Foreskin keratinocyte (primary cell): ENCODE measurements at places on chromosomes 7 and 10. TPM values are rescaled to one million over a fixed set of nuclear protein-coding genes. Genes with fewer than 3 reads are reported as not detected.

Gene KRIT1
- total RNA-seq, result 27.0 and 30.3 TPM in 2 replicates

Gene PNLIPRP3
- total RNA-seq, result 13.4 and 23.5 TPM in 2 replicates

Gene KLLN
- total RNA-seq, result 0.24 and 0.35 TPM in 2 replicates

Gene GPR22
- not detected in 2 replicates for total RNA-seq

Gene KLF6
- total RNA-seq, result 133 and 156 TPM in 2 replicates

Gene DNAJB6
- total RNA-seq, result 119 and 121 TPM in 2 replicates

Gene WEE2
- total RNA-seq, result not detected in 2 replicates

Gene WNT2
- total RNA-seq, result not detected in 2 replicates

Gene PPP1R17
- not detected in 2 replicates for total RNA-seq

Gene LRRC18
- not detected in 2 replicates for total RNA-seq

Gene TUBAL3
- total RNA-seq, result 0.60 and 1.1 TPM in 2 replicates

Gene TDRD1
- total RNA-seq, result 0.11 TPM in 1 of 2 replicates, not detected in the other

Gene STEAP1B
- 3.1 and 15.4 TPM in 2 replicates for total RNA-seq

Gene CDHR1
- total RNA-seq, result 0.92 and 1.8 TPM in 2 replicates

- no peak for DNase-seq
These were observed 59.9 kb downstream of the PWWP2B start for GRCh38 chr10:132456881-132457280.

- peak; percentile 38 for DNase-seq
These were observed 109.3 kb downstream of the SORBS1 start for GRCh38 chr10:95451568-95452524.

DNA sequence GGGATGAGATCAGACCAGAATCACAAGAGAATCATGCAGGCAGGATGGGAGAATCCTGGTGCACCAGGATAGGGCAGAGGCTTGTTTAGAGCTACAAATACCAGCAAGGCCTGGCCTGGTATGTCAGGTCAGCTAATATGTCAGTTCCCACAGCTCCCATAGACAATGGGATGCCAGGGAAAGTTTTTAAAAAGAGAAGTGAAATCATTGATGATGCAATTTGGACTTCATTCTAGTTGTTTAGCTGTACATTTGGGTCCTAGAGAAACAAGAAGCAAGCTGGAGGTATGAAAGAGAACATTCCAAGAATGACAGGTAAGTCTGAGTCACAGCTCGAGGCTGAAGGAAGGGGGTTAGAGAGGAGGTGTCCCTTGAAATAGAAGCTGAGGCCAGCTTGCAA is 45.2 kb downstream of the GPR141 start:
- DNase-seq, result peak; percentile 23

DNA sequence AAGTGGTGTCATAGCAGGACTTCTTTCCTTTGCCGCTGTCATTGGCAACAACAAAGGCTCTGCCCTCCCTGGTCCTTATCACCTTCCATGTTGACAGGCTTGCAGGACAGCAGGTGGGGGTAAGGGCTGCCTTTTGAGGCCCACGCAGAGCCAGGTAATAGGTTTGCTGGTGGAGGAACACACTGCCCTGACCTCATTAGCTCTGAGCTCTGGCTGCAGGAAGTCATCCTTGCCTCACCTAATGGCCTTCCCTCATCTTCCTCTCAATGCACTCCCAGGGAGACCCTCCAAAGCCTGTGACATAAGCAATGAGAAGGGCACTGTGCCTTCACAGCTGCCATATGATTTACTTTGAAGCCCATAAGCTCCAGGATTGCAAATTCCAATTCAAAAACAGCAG is 1205.2 kb upstream of the AUTS2 start:
- DNase-seq, result no peak

DNA sequence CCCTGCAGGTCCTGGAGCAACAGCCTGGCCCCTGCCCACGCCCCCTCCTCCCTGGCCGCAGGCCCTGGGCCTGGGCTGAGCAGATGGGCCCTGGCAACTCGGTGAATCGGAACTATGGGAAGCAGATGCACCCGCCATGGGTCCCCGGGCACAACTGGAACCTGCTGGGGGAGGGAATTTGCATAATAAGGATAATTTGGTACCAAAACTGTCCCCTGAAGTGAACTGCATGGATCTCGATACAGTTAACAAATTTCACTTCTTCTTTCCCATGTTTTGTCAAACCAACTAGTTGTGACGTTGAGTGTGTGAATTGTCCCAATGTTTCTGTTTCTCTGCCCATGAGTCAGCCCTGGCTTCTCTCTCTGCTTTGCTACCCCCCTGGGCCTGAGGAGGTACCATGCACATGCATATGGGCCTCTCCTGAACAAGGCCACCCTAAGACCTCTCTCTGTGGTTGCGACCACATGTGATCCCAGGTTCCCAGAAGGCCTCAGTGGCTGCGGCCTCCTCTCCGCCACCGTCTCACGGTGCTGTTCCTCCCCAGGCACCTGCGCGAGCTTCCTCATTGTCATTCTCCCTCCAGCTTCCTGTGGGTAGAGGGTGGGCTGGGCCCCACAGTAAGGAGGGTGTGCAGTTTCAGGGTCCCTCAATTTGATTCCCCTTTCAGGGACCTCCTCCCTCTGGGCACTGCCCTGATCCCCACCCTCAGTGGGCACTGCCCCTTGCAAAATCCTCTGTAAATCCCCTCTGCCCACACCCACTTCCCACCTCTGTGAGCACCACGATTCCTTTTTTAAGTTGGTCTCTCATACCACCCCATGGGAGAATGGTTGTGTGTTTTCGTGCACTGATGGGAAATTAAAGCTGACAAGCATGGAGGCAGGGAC is 40.0 kb downstream of the FIGNL1 start:
- no peak for DNase-seq

DNA sequence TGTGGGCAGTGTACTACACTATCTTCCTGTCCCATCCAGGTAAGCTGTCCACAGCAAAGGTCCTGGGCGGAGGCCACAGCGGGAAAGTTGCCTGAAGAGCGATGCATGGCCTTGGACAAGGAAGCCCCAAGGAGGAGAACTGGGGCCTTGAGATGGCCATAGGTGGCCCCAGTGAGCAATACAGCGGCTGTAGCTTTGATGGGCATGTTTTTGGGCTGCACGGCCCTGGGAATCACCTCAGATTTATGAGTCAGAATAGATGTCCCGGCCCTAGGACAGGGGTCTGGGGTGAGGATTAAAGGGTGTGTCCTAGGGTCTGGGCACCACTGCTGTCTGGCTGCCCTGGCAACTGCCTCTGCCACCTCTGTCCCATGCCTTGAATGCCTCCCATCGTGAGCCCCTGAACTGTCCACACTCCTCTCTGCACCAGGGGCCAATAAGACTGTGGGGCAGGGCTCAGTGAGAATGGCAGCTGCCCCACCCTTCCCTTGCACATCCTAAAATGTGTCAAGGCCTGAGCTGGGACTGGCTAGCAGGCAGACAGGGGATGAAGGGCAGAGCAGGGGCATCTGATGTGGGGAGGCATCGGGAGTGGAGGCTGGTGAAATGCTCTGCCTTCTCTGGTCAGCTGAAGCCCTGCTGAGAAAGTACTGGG is 9.4 kb upstream of the IRF5 start:
- no peak for DNase-seq

- no peak for DNase-seq
These were observed 18.1 kb downstream of the HACD1 start for GRCh38 chr10:17599089-17599488.

DNA sequence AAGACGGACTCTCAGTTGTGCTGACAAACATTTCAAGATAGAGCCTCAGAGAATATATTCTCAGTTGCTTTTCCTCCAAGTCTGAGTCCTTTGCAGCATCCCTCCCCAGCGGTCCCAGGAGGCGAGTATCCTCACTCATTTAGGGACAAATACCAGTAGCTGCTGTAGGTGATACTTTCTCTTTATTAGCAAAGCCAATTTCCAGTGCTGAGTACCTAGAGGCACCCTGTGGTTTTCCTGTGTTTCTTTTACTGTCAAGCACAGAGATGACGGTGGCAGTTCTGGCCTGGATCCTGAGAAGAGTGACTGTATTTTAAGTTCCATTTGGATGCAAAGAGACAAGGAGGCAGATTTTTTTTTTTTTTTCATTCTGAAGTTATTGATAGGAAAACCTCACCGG is 1058.4 kb downstream of the SORCS3 start:
- DNase-seq, result no peak

DNA sequence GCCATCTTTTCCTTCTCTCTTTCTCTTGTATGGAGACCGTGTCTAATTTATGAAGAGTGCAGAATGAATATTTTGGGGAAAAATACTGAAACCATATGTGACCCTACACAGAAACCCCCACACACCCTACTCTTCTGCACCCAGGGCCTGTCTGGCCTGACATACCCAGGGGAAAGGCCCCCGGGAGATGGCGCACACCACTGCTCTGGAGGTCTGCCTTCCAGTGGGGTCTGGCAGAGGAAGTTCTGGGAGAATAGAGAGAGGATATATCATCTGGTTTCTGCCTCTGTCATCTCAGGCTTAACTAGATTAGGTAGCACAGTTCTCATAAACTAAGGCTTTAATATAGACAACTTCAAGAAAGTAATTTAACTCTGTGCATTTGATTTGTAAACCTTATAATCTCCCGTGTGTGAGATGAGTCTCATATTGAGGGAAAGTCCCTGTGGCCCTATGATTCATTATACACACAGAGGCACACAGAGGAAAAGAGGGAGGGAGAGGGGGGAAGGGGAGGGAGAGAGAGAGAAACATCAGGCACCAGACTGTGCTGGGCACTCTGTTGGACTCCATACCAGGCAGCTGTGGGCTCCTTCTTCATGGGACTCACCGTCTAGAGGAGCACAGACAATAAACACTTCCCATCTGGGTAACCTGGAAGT is 123.3 kb downstream of the AOAH start:
- DNase-seq, result peak; percentile 74

- no peak for DNase-seq
These were observed 51.4 kb upstream of the SMNDC1 start for GRCh38 chr10:110355922-110356627.

DNA sequence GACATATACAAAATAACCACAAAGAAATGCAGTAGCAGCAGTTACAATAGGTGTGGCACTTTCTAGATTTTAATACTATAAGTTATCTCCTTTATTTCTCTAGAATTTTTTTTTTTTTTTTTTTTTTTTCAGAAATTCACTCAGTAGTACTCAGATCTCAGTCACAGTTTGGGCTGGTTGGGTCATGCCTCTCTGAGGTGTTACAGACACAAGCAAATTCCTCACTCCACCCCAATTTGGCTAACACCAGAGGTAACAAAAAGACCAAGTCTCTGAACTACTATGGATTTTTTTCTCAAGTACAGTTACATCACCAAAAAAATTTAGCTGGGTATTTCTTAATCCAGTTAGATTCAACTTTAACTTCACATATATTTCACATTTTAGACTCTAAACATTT is 985.1 kb upstream of the LRRN3 start:
- peak; percentile 82 for DNase-seq

DNA sequence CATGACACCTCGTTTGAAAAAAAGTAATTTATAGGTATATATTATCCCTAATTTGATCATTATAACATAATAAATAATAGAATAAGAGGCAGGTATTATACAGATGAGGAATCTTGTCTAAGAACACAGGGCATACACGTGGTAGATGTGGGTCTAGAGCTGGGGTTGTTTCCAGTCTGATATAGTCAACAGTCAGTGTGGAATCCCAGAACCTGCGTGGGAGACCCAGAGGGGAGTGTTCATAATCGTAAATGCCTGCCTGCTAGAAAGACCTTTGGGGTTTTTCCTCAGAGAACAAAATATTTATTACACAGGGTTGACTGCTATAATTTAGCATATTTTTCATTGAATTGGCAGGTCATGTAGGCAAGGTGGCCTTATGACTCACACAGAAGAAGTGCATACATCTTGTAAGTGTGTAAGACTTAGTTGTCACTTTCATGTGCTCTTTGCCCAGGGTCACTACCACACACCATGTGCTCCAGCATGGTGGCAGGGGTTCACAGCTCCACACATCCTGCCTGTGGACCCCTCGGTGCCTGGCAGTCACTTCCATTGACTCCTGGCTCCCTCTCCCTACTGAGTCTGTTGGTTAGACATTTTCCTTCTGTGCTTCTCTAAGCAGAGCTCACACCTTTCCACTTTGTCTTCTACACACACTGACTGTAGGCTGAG is 94.9 kb upstream of the IKZF1 start:
- DNase-seq, result no peak

- DNase-seq, result no peak
These were observed 33.9 kb downstream of the BCAP29 start for GRCh38 chr7:107613948-107614347.

GRCh38 chr7:8528311-8528710 is 94.9 kb downstream of the NXPH1 start:
- no peak for DNase-seq

- no peak for DNase-seq
These were observed 107.0 kb upstream of the ZNF716 start for GRCh38 chr7:57342954-57343353.

GRCh38 chr7:149707448-149707886 is 65.9 kb downstream of the ZNF467 start:
- DNase-seq, result peak; percentile 39

DNA sequence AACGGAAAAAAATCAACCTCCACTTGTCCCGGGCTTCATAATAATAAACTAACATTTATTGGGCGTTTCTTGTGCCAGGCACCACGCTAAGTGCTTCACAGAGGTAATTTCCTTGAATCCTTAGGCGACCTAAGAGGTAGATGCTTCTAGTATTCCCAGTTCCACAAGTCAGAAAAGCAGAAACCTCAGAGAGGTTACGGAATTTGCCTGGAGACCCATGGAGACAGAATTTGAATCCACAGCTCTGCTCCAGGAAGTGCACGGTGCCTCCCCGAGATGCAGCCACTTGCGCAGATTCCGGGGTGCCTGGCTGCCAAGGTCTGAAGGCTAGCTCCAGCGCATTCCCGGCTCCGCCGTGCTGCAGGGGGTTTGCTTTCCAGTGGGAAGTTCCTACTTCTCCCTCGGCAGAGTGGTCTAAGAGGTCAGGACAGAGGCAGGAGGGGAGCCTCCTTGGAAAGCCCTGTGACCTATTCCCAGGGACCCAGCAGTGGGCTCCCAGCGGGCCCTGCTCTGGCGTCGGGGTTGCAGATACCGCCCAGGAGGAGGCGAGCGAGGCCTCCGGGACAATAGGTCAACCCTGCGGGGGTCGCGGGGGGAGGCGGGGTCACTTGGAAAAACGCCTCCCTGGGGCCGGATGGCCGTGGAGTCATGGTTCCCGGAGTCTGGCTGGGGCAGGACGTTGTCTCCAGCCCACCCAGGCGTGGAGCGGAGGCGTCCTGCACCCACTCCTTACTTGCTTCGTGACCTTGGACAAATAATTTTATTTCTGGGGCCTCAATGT is 10.1 kb upstream of the NKX2-3 start:
- DNase-seq, result no peak

DNA sequence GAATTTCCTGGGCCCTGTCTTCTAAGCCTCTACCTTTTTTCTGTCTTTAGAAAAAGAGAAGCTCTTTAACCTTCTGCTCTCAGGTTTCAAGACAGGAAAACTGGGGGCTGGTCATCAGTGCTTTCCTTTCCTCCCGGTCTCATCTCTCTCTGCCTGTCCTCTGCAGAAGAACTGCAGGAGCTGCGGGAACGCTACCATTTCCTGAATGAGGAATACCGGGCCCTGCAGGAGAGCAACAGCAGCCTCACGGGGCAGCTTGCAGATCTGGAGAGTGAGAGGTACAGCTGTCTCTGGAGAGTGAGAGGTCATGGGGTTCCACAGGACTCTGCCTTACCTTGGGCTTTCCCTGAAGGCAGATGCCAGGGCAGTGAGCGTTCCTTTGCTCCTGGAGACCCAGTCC is 12.7 kb downstream of the CCDC136 start:
- DNase-seq, result no peak
